ENCODE measurements at places on chromosomes 6 and 20.

DNA sequence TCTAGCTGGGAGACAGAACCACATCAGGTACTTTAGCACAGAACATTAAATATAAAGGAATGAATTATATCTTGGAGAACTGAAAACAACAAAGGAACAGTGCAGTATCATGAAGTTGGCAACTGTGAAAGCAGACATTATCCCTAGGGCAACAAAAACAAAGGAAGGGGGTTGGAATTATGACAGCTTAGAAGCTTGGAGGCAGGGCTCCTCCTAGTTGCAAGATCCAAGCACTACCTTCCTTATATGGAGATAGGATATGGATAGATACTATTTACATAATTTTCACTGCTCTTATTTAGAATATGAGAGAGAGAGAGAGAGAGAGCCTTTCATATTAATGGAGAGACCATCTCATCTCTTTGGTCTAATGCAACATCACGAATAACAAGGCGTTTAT, 27.0 kb downstream of the TMEM14A start:
- DNase-seq = no peak

DNA sequence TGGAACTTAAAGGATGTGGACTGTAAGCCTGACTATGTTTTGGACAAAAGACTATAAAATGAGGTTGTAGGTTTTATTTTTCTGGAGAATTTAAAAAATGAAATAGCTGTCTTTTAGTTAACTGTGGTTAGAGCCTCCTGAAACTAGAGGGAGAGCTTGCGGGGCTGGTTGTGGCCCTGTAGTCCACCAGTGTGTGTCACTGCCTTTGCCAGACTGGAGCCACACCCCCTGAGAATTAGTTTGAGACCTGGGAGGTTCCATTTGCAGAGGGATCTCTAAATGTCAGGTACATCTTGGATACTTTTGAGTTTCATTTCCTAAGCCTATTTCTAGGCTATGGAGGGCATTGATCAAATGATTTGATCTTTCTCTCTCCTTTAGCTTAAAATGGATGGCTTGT, 20.8 kb downstream of the ZC2HC1B start:
- DNase-seq = no peak

- no peak for DNase-seq
Observed at GRCh38 chr6:19317431-19317986, 519.7 kb upstream of the ID4 start.

GRCh38 chr20:21607971-21608725, 94.3 kb upstream of the NKX2-2 start:
- DNase-seq = no peak

- no peak for DNase-seq
Observed at GRCh38 chr6:136683209-136683941, 108.9 kb downstream of the MAP3K5 start.

GRCh38 chr6:24922814-24923213, 12.9 kb downstream of the RIPOR2 start:
- DNase-seq = no peak

DNA sequence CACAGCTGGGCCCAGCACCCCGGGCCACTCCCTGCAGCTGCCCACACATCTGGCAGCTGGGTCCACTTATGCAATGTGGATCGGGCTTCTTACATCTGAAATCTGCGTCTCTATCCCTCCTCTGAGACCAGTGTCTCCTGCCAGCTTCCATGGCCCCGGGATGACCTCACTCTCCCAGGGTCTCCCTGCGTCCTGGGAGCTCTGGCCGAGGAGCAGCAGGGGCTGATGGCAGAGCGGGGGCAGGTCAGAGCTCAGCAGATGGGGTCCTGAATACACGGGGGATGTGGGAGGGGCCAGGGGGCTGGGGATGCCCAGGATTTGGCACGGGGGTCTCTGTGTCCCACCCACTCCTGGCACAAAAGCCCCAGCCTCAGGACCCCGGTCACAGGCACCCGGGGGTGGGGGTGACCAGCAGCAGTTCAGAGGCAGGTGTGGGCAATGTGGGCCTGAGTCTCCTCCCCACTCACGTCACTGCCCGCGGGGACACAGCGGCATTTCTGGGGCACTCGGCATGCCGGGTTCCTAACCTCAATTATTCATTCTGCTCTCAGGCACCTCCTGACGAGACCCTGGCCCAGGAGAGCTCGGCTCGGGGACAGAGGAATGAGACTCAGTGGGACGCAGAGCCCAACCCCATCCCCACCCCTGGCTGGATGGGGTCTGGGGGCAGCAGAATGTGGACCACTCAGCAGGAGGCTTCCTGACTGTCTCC, 16.4 kb downstream of the CHRNA4 start:
- no peak for DNase-seq

DNA sequence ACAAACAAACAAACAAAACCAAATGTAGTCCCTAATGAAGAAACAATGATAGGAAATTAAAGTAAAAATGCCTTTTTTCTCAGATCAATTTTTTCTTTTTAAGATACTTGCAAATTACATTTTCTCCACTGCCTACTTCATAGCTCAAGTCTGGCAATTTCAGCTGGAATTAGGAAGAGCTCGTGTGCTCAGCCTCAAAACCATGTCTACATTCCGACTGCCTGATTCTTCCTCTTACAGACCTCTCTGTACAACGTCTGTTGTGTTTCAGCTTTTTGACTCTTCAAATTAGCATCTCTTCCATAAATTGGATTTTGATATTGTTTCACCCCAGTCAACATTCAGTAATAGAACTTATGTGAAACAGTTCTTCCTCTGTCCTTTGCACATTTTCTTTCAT, 9.3 kb upstream of the EDN1 start:
- DNase-seq = no peak

- DNase-seq = no peak
Observed at GRCh38 chr20:47708140-47708807, 77.0 kb downstream of the SULF2 start.

GRCh38 chr6:45800911-45801310, 214.7 kb downstream of the CLIC5 start:
- no peak for DNase-seq

DNA sequence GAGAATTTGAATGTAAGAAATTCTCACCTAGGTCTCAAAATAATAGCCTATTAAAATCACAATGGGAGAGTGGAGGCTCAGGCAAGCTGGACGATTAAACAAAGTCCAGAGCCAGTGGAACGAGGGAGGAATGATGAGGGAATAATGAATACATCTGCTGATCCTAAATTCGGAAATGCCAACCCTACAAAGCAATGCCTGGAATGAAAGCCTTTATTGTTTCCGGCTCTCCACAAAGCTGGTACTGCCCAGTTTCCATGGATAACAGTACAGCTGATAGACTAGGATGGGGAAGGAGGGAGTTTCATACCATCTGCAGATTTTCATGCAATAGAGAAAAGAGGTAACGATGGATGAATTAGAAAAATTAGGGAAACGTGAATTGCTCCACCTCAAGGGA, 356.1 kb downstream of the CBLN4 start:
- no peak for DNase-seq

- no peak for DNase-seq
Observed at GRCh38 chr6:90151576-90152422, 144.8 kb downstream of the BACH2 start.

GRCh38 chr6:12030993-12031550, 19.0 kb downstream of the HIVEP1 start:
- DNase-seq = no peak

DNA sequence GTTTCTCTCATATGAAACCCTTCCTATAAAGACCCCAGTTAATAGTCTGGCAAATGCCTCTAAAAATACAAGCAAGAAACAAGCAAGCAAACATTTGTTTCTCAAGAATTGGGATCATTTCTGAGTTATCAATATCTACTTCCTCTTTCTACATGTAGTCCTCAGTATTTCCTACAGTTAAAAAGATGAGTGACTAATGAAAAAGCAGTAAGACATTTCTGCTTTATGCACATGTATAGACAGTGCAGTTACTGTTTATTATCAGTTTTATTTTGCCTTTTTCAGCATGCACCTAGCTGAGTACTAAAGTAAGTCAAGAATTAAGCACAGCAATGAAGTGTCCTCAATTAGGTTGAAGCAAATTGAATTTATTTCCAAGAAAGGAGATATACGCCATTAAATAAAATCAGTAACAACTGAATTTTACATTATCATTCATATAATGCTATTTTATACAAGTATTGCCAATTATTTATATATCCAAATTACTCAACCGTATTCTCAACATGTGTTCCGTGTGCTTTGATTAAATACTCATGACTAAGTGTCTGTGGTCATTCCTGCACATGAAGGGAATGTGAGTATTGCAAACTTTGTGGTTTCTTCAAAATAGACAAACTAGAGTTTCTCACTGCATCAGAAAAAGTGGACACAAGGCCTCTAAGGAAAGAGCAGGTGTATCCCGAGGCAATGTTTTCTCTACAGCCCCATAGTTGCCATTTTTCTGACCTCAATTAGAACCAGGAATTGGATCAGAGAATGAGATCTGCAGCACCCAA, 159.3 kb upstream of the MARCKS start:
- DNase-seq = no peak

GRCh38 chr6:14447240-14447639, 329.7 kb downstream of the CD83 start:
- no peak for DNase-seq

- DNase-seq = no peak
Observed at GRCh38 chr6:166346965-166347364, 4.6 kb upstream of the SFT2D1 start.

- no peak for DNase-seq
Observed at GRCh38 chr6:147005499-147005898, 198.7 kb upstream of the STXBP5 start.

DNA sequence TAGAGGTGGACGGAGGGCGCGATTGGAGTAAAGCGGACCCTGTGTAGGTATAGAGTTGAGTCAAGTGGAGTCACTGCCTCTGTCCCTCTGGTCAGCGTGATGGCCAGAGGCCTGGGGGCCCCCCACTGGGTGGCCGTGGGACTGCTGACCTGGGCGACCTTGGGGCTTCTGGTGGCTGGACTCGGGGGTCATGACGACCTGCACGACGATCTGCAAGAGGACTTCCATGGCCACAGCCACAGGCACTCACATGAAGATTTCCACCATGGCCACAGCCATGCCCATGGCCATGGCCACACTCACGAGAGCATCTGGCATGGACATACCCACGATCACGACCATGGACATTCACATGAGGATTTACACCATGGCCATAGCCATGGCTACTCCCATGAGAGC, 479 bp downstream of the SLC39A7 start:
- DNase-seq = no peak

DNA sequence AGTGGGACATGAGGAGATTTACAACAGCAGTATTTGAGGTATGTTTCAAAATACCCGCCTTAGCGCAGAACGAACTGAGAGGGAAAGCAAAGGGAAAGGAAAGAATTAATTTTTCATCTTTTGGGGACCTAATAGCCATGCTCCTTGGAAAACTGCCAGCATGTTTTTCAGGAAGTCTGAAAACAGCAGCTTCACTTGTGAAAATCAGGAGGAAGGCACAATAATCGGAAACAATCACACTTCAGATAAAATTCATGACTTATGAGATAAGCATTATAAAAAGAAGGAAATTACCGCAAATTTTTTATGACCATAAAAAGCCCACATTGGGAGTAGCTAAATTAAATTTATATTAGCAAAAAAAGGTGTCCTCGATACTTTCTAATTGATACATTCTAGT, 541.1 kb downstream of the HAO1 start:
- no peak for DNase-seq

DNA sequence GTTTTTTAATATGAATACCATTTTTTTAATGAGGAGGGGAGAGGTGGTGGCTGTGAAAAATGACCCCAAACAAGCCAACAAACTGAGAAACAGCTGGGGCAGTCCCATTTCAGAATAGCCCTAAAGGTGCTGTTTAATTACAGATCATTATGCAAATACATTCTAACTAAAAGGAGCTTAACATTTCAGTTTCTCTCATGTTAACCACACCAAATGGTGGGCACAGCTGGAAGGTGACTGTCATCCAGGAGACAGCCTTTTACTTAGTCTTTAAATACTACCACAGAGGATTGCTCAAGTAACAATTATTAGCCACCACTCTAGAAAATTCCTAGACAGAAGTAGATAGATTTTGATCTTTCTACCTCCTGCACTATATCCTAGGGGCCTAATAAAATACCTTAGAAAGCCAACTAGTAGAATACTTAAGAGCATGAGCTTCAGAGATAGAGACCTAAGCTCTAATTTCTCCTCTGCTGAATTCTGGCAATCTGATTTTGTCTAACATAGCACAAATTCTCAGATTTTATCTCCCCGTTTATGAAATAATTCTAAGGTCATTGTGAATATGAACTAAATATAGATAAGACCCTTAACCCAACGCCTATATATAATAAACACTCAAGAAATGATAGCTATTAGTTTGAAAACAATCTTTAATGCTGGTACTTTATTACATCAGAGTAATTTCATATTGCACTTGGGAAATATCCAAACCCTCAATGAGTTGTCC, 615.1 kb upstream of the NRSN1 start:
- DNase-seq = no peak

DNA sequence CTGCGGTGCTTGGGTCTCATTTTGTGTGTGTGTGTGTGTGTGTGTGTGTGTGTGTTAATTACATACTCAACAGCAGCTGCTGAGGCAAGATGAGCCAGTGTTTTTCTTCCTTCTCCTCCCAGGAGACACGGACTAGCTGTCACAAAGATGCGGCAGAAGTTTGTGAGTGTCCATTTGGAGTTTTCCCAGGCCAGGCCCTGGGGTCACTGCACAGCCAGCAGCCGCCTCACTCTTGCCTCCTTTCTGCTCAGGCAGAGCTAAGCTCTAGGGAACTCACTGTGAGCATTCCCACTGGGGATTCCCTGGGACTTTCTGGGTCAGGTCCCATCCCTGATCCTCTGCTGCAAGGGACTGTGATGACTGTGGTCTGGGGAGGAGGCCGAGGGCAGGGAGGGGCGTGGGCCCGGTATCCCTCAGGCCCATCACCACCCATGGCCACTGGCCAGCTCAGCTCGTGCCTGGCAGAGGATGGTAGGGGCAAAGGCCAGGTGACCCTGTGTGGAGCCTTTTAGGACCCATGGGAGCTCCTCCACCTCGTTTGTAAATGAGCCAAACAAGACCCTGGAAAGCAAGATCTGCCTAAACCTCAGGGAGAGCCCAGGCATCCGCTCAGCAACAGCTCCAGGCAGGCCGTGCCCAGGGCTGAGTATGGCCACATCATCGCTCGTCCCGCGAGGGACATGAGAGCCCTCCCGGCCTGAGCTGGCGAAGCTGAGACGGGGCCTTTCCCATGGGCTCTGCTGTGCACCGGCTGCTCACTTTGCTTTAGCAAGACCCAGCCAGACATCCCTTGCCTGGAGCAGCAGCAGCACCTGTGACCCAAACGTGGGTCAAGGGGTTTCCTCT, 102.0 kb downstream of the PSMB1 start:
- no peak for DNase-seq

GRCh38 chr6:141401851-141402250, 730.9 kb upstream of the GJE1 start:
- DNase-seq = no peak

DNA sequence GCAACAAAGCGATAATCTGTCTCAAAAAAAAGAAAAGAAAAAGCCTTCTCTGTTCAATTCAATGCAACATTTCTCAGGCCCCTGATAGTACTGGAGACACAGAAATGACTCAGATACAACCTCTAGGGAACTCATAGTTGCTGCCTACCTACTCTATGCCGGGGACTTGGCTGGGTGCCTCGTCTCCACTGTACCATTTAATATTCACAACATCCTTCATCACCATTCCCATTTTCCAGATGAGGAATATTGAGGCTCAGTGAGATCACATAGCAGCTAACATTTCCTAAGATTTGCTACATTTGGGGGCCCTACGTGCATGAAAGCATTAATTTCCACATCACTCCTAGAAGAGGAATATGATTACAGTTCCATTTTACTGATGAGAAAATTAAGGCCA, 7.5 kb downstream of the NOL4L start:
- DNase-seq = no peak

GRCh38 chr20:13821876-13822275, 37.0 kb downstream of the NDUFAF5 start:
- DNase-seq = no peak
